ENCODE measurements at places on chromosomes 3 and 15. TPM values are rescaled to one million over a fixed set of nuclear protein-coding genes. Genes with fewer than 3 reads are reported as not detected.

DNAH12 gene
- 1.0 TPM for total RNA-seq

SOX14 gene
- total RNA-seq: not detected

ACTC1 gene
- total RNA-seq: not detected

BFSP2 gene
- not detected for total RNA-seq

GOLGA6L10 gene
- total RNA-seq: 1.5 TPM

SH2D7 gene
- total RNA-seq: not detected

TF gene
- under 0.01 TPM for total RNA-seq

ZNF860 gene
- 1.2 TPM for total RNA-seq

TP63 gene
- 0.15 TPM for total RNA-seq

TGM5 gene
- not detected for total RNA-seq

RHOV gene
- total RNA-seq: not detected

TMEM158 gene
- total RNA-seq: 1.2 TPM

SHC4 gene
- total RNA-seq: 0.24 TPM

TRPM1 gene
- not detected for total RNA-seq

USP50 gene
- total RNA-seq: not detected

SMCO1 gene
- not detected for total RNA-seq

NPHP3 gene
- total RNA-seq: 36.8 TPM

ILDR1 gene
- 0.60 TPM for total RNA-seq

GOLGA8J gene
- not detected for total RNA-seq

WDR72 gene
- total RNA-seq: 2.6 TPM

SERPINI2 gene
- 0.83 TPM for total RNA-seq

PTH1R gene
- 13.4 TPM for total RNA-seq

IGSF10 gene
- total RNA-seq: 59.5 TPM

TMCC1 gene
- 23.6 TPM for total RNA-seq

SLC12A1 gene
- not detected for total RNA-seq

CDC25A gene
- total RNA-seq: 3.1 TPM

STRIT1 gene
- not detected for total RNA-seq

LTK gene
- total RNA-seq: not detected

CA12 gene
- total RNA-seq: 0.61 TPM

MESP1 gene
- total RNA-seq: 0.80 TPM

P2RY14 gene
- not detected for total RNA-seq

MYO5A gene
- total RNA-seq: 21.6 TPM

CCR1 gene
- 2.2 TPM for total RNA-seq

ATP10A gene
- 0.60 TPM for total RNA-seq

LINGO1 gene
- 1.7 TPM for total RNA-seq

MME gene
- 1.7 TPM for total RNA-seq

MYO5C gene
- 2.4 TPM for total RNA-seq

SMAD6 gene
- 7.1 TPM for total RNA-seq

TRH gene
- total RNA-seq: 2.5 TPM

EID1 gene
- total RNA-seq: 193 TPM

CLDND1 gene
- 91.7 TPM for total RNA-seq

TXNRD3 gene
- 16.5 TPM for total RNA-seq

CLDN16 gene
- total RNA-seq: 0.77 TPM

ATP8B4 gene
- total RNA-seq: 7.1 TPM

TMEM207 gene
- total RNA-seq: not detected

ACVR2B gene
- 12.1 TPM for total RNA-seq

PCLAF gene
- 0.37 TPM for total RNA-seq
